Stimulated activated CD8-positive, alpha-beta memory T cell treated with anti-CD3 and anti-CD28 coated beads, Interleukin-12 subunit alpha, Interleukin-12 subunit beta, amount 100 ng/mL, for 4 hours (primary cell): ENCODE measurements at places on chromosomes 2 and 18.

- DNase-seq = no peak
Observed at GRCh38 chr2:234193977-234194563, 143.6 kb downstream of the SPP2 start.

DNA sequence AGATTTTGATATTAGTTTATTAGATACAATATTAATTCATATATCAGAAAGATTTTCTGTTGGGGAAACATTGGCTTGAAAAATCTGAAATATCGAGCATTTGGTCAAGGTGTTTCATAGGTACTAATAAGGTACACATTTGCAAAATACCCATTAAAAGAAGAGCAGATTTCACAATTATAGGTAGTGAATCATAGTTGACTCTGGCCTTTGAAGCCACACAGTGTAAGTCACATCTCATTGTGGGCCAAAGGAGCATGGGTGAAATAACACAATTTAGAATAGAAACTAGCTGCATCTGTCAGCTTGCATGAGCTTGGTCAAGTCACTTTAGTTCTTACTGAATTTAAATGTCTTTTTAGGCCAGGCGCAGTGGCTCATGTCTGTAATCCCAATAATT is 4.9 kb downstream of the KDM3A start:
- no peak for DNase-seq

- DNase-seq = no peak
Observed at GRCh38 chr18:30658306-30658705, 384.2 kb downstream of the DSC3 start.

GRCh38 chr2:147255812-147256211 is 589.0 kb upstream of the ACVR2A start:
- DNase-seq = no peak

GRCh38 chr2:119836455-119837142 is 76.9 kb downstream of the PTPN4 start:
- no peak for DNase-seq

DNA sequence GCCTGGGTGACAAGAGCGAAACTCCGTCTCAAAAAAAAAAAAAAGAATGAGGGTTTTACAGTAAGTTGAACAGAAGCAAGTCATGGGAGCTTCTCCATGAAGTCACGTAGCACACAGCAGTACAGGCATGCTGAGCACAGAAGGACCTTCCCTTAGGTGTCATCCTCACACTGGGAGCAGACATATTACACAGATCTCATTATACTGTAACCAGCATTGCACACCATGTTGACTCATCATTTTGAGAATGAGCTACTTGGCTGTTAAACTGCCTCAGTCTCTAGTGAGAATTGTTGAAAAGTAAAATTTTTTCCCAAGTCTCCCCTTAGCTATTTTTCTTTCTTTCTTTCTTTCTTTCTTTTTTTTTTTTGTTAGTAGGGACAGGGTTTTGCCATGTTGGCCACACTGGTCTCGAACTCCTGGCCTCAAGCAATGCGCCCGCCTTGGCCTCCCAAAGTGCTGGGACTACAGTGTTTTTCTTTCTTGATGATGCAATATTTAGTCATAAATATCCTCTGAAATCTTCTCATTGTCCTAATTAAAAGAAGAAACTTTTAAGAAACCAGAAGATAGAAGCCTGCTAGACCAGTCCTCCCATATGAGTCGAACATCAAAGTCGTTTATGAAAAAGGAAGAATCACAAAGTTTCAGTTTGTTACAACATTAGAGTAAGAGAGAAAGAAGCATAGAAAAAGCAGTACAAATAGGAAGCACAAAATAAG is 37.9 kb upstream of the PPP1CB start:
- no peak for DNase-seq
